Cortex of kidney (tissue), 1 donor: ENCODE measurements at places on chromosomes 5 and 9.

DNA sequence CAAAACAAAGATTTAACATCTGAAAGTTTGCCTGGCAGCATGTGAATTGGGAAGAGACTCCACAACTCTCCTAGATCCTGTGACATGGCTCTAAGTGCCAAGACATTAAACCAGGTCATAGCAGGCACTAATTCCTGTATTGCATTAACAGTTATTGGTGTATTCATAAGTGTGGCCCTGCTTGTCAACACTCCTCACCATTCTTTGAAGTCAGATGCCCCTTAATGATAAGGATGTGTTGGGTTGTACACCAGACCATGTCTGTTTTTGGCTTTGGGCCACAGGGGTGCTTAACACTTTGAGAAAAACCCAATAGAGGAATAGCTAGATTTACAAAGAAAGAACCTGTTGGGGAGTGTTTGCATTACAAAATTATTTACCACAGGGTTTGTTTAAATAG is 43.4 kb upstream of the PDE8B start:
- no peak for DNase-seq

- DNase-seq: no peak
These were observed 544.6 kb upstream of the TRPC7 start for GRCh38 chr5:136909906-136910305.

- no peak for DNase-seq
These were observed 563.9 kb upstream of the ADAMTS16 start for GRCh38 chr5:4576161-4576748.

- no peak for DNase-seq
These were observed 29.0 kb downstream of the ACO1 start for GRCh38 chr9:32413424-32413823.

DNA sequence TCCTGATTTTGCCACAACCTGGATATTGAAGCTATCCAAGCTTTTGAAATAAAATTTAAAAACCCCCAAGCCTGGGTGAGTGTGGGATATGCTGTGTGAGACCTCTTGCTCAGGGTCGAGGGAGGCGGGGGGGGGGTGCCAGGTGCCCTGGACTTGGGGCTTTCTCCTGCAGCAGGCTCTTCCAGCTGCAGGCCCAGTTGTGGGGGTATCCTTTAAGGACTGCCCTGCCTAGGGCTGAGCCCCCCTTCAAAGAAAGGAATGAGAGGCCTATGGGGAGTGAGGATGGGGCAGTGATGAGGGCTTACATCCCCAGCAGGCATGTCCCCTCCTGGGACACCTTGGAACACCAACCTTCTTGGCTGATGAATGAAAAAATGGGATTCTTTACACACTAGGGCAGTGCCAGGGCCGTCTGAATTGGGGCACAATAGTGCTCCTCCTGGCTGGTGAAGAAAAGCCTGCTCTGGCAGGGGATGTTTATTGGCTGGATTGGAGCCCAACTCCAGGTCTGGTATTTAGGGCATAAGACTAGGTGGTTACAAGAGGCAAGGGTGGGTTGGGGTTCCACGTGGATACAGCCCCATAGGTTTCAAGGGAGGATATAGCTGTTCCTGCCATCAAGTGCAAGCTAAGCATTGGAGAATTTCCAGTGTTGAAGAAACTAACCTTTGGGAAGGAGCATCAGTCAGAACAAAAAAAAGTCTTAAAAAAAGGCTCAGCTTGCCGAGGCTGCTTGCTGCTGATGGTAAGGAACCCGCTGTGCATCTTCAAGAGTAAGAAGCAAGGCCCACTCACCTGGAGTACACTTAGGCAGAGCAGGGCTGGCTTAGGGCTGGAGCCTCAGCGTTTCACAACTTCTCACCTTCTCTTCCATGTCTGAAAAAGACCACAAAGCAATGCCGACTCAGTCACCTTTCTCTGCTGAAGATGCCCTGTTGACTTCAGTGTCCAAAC is 7.0 kb downstream of the HNRNPAB start:
- DNase-seq: no peak

DNA sequence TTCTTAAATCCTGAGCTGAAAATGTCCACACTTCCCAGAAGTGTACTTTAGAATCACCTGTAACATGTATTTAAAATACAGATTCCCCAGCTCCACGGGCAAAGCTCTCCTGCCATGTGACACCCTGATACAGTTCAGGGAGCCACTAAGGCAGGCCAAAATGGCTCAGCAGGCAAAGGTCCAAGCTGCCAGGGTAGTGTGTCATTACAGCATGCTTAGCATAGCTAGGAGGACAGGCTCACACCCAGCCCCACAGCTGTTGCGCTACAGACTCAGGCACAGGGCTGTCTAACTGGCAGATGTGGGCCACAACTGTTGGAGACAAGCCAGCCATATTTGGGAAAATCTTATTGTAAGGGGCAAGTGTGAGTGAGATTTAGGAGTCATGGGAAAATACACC is 73.0 kb downstream of the C9orf85 start:
- DNase-seq: no peak

DNA sequence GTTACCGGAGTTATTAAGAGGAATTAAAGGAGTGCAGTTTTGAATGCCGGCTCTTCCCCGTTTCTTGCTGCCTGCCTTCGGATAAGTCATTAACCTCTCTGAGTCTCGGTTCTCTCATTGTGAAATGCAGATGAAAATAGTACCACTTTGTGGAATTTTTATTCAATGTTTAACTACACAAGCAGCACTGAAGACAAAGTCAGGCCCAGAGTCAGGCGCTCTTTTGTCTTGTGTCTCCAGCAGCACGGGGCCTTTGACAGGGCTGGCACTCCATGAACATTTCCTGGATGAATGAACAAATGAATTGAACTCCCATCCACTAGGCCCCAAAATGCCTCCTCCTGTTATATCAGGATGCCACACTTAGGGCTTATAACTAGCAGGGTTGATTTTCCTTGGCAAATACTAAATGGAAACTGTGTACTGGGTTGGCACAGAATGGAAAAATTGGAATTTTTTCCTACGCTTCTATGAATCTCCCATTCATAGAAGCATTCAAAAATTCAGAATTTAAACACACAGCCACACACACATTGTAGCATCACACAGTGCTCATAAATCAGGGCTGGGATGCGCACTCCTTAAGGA is 332.8 kb downstream of the MLLT3 start:
- DNase-seq: no peak

DNA sequence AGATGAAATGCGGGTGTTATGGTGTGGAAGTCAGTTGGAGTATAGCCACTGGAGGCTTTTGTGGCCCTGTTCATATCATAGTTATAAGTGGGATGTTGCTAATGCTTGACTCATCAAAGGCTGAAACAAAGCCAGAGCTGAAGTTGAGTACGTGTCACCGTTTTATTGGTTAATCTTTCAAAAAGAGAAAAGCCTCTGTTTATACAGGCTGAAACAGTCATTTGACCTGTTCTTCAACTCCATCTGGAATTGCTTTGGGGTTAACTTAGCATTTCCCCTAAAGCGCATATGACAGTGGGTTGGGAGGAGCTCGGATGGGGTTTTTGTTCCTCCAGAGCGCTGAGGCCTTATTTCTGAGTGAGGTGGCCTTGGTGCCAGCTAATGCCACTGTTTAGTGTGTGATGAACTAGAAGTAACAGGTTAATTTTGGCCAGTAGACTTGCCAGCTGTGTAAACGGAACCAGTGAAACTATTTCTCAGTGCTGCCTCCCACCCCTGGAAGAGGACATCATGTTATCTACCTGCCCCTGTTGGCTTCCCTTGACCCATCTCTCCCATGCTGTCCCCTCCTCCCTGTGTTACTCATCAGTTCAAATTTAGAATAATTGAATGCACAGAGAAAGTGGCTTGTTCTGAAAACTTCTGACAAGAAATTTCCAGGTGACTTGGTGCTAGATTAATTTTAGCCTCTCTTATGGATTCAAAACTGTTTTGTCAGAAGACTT is 34.2 kb downstream of the MTAP start:
- no peak for DNase-seq

- no peak for DNase-seq
These were observed 7.5 kb downstream of the RPS14 start for GRCh38 chr5:150441813-150442698.

- no peak for DNase-seq
These were observed 56.9 kb downstream of the RXRA start for GRCh38 chr9:134383148-134383547.

DNA sequence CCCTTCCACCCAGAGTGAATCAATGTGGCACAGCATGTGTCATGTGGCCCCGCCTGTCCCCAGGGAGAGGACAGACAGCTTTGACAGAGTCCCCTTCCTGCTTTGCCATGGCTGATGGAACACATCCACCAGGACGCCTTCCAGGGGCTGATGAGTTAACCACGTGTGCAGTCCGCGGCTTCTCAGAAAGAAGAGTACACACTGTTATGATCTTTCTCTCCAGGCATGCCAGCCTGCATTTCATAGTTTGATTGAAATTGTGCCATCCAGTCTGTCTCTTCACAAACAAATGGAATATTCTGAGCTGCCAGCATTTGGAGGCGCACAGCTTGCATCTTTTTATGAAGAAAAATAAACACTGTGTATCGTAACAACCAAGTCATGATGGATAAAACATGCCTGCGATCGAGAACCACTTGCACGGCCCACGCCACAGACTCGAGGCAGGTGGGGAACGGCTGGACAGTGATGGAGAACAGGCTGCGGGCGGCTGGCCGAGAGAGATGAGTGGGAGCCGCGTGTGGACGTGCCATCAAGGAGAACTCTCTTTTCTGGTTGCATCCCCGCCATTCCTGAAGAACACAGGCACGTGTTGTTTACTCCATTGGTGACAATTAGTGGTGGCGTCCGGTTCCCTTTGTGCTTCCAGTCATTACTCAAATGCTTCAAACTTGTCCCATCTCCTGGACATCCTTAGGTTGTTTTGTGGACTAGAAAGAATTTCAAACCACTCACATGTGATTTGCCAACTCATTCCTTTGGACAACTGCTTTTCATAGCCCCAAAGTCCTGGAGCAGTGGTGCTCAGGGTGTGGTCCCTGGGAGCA is 220.2 kb downstream of the AGTPBP1 start:
- no peak for DNase-seq

GRCh38 chr9:134271338-134272301 is 54.6 kb upstream of the RXRA start:
- no peak for DNase-seq

GRCh38 chr9:83800236-83801033 is 17.1 kb downstream of the GKAP1 start:
- DNase-seq: no peak

GRCh38 chr5:91840412-91840811 is 457.3 kb upstream of the ARRDC3 start:
- DNase-seq: no peak

GRCh38 chr5:87912419-87912818 is 356.2 kb downstream of the TMEM161B start:
- DNase-seq: no peak

DNA sequence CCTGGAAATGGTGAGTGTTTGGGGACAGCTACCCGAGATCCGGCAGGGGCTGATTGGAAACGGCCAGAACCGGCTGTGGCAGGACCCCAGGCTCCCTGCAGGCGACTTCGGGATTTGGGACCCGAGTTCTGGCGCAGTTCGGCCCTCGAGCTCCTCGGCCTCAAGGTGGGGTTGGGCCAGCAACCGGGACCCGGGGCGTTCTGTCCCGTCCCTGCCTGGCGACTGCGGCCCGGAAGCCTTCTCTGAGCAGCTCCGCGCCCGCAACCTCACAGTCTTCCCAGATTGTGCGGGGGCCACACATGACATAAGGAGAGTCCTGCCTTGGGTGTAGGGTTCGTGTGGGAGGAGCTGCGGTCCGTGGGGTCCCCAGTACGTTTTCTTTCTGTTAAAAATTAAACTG is 23.2 kb upstream of the NEURL1B start:
- DNase-seq: no peak

- no peak for DNase-seq
These were observed 1.9 kb upstream of the DMRT2 start for GRCh38 chr9:1048231-1048619.

DNA sequence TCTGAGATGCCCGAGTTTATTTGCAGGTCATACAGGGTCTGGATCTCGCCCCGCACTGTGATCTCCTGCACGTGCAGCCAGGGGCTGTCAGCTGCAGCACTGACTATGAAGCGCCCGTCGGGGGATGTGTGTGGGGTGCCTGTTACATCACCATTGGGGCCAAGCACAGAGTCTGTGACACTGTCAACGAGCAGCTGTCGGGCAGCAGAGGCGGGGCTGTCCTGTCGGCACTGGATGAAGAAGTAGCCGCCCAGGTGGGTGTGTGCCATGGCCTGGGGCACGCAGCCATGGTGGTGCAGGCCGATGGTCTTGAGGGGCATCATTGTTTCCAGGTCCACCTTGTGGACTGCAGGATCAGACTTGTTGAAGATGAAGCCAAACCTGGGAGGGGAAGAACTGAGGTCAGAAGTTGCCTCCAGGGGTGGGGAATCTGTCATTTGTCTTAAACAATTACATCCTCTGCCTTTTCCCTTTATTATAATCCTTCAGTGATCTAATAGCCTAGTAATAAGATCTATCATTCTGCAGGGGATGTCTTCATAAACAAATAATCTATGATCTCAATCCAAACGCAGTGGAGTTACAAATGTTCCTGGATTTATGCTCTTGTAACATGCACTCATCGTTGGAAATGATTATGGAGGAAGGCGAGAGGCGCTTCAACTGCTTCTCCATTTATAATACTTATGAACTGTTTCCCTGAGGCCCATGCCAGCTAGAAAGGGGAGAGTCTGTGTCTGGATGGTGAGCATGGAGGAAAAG is 147.8 kb downstream of the HSPA4 start:
- no peak for DNase-seq

- DNase-seq: no peak
These were observed 154.5 kb upstream of the APC start for GRCh38 chr5:112583166-112583565.

GRCh38 chr9:37201581-37201980 is 81.2 kb downstream of the ZCCHC7 start:
- DNase-seq: no peak

- no peak for DNase-seq
These were observed 4.7 kb upstream of the RECK start for GRCh38 chr9:36031774-36032555.

GRCh38 chr5:72302171-72302570 is 17.9 kb downstream of the MRPS27 start:
- DNase-seq: no peak

DNA sequence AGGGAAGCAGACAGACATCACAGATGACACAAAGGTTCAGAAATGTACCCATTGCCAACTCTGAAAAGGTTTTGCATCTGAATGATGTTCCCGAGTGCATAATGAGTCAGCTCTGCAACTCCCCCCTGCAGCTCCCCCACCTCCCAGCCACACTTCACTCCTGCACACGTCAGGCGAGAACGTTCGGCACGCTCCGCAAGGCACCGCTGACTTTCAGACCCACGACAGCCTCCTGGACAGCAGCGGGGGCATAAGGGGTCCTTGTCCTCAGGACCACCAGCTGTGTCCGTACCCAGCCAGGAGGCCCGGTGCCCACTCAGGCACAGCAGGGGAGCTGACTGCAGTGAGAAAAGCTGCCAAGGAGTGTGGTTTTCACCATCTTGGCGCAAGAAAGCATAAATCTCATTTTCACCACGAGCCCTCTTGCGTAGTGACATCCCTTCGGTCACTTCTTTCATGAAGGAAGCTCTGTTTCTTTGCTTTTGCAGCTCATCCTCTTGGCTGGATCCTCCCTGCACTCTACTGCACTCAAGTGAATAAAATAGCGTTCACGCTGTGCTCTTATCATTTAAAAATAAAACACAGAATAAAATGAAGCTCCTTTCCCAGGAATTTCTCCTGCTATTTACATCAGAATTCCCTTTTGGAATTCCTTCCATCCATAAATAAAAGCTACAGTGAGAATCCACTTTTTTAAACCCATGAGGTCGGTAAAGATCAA is 9.9 kb downstream of the GFPT2 start:
- DNase-seq: no peak

- no peak for DNase-seq
These were observed 22.9 kb downstream of the ELL2 start for GRCh38 chr5:95938766-95939165.

- DNase-seq: no peak
These were observed 6.7 kb downstream of the CDC37L1 start for GRCh38 chr9:4686112-4686511.

- DNase-seq: no peak
These were observed 78.1 kb downstream of the CEMIP2 start for GRCh38 chr9:71690063-71690688.
